Activated CD4-positive, CD25-positive, alpha-beta regulatory T cell (primary cell): ENCODE measurements at places on chromosomes 4 and X.

DNA sequence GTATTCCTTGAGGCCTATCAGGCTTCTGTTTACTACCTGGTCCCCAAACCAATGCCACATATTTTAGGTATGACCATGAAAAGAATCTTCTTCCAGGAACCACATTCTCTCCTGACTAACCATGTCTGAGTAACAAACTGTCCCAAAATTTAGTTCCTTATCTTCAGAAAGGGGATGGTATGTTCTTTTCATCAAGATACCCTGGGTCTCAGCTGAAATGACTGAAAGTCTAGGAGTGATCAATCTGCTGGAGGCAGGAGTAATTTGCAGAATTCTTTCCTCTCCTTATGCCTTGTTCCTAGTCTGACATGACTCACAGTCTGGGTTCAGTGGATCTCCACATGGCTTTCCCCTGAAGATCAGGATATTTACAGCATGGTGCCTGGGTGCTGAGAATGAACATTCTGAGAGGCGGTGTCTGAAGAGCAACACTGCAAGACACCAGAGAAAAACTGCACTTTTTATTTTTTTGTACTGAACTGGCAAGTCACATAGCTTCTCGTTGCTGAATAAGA is 665.5 kb downstream of the TLL1 start:
- DNase-seq, result no peak

DNA sequence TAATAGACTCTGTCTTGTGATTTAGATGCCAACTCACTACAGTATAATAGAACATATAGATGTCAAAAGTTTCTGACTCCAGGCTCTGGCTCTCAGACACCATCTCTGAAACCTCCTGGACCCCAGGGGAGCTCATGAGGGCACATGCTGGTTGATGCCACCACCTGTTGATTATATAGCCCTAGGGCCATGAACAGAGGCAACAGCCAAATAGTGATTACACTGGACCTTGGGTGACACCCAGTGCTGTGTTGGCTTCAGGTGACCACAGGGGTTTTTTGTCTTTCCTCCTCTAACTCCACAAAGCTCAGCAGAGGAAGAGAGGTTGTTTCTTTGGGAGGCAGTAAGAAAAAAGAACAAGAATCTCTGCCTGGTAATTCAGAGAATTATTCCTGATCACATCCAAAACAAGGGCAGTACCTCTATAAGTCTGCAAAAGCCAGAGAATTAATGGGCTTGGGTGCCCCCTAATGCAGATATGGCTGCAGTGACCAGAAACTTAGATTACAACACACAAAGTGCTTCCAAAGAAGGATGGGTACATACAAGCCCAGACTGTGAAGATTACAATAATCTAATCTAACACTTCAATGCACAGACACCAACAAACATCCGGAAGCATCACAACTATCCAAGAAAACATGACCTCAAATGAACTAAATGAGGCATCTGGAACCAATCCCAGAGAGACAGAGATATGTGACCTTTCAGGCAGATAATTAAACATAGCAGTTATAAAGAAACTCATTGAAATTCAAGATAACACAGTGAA is 1920.6 kb downstream of the ARAP2 start:
- no peak for DNase-seq

DNA sequence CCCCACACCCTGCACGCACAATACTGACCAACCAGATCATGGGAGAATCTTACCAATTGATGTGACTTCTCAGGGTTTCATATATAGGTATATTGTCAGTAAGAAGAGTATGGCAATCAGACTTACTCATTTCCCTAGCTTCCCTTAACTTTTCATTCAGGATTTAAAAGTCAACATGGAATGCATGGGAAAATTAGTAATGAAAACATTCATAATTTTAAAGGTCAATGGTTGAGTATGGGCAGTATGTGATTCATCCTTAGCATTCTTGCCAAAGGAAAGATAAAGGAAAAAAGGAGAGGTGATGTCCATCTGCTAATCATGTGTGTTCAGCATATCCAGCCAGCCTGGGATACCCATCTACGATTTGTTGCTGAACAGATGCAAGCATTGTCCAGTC is 4.0 kb downstream of the DIPK2B start:
- DNase-seq, result no peak

GRCh38 chrX:24777660-24778059 is 83.9 kb downstream of the POLA1 start:
- DNase-seq, result no peak

- DNase-seq, result peak; percentile 29
Measured at GRCh38 chr4:174522183-174523024, at the start of gene HPGD. Gene HPGD, minus strand, starts transcription at chr4:174522488. Its CDS starts 37 bp downstream, at chr4:174522451.

- DNase-seq, result no peak
Measured at GRCh38 chr4:72112514-72113156, 80.8 kb downstream of the NPFFR2 start.

DNA sequence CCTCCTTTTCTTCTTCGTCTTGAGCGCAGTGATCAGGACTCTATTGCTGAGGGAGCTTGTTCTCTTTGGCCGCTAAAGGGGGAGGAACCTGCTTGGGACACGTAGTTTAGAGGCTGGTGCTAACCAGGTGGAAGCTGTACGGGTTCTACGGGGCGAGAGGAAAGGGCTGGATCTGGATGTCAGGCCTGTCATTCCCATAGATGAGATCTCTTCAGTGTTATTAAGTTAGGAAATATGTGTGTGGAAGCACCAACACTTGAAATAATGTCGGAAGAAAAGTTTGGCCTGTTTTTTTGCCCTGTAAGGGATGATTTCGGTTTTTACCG is 643 bp downstream of the SRP72 start:
- peak; percentile 2 for DNase-seq

DNA sequence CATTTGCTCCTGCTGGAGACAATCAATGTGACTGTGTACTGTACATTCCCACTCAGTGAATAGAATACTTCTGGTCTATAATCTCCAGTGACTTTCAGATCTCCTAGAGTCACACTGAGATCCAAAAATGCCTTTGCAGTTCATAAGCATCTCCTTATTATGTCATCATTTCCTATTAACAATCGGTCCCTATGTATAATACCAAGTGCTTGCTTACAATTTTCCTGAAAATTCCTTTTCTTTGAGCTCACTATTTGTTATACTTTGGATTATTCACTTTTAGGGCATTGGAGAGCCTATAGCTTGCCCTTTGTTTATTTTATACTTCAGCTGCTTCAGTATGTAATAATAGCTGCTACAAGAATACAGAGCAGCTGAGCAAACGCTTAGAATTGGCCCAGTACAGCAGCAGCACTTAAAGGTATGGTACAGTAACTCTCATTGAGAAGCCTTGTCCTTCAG is 313.0 kb downstream of the DCTD start:
- no peak for DNase-seq

DNA sequence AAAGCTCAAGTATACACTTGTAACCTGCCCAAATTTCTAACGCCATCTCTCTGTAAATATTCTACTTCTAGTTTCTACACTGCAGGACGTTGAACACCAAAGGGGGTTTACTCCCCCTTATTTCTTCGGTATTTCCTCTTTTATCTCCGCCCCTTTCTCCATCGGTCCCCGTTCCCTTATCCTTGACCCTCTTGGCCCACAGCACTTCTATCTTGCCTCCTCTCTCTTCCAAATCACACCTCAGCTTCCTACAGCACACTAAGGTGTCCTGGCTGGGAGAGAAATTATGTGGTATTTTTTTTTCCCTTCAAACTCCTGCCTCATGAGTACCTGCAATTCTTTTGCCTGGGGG is 715 bp downstream of the ZMAT1 start:
- no peak for DNase-seq

- no peak for DNase-seq
Measured at GRCh38 chr4:156875055-156875454, 96.5 kb downstream of the PDGFC start.

DNA sequence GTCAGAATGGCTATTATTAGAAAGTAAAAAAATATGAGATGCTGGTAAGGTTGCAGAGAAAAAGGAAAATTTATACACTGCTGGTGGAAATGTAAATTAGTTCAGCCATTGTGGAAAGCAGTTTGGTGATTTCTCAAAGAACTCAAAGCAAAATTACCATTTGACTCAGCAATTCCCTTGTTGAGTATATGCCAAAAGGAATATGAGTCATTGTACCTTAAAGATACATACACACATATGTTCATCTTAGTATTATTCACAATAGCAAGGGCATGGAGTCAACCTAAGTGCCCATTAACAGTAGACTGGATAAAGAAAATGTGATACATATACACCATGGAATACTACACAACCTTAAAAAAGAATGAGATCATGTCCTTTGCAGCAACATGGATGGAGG is 148.2 kb downstream of the COMMD8 start:
- DNase-seq, result no peak
